Stimulated activated CD4-positive, alpha-beta T cell treated with anti-CD3 and anti-CD28 coated beads, Interleukin-2, amount 100 ng/mL, for 48 hours (primary cell): ENCODE measurements at places on chromosomes 13 and 19.

DNA sequence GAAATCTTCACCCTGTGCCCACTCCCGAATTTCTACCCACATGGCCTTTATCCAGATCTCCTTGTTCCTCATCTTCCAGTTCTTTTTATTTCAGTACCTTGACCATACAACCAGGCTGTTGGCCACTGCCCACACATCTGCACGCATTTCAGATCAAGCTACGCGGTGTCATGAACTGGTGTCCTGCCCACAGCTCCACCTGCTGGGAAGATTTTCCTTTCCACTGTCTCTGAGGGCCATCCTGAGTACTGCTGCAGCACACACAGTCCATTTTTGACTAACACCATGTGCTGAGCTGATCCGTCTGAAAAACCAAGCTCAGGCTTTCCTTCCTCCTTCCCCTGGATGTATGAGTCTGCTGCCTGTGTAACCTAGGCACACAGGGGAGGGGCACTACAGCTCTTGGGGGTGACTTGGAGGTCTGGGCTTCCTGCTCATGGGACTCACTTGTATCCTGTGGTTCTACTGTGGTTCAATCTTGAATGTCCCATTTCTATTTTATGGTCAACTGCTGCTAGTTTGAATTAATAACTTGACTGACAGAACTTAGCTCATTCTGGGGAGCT is 71.9 kb downstream of the WASF3 start:
- DNase-seq: no peak

- DNase-seq: no peak
Measured at GRCh38 chr13:23671377-23671776, 101.2 kb downstream of the TNFRSF19 start.

- no peak for DNase-seq
Measured at GRCh38 chr13:81493144-81493543, 1152.2 kb upstream of the SPRY2 start.

- no peak for DNase-seq
Measured at GRCh38 chr19:33580645-33581037, 41.1 kb upstream of the CHST8 start.

- no peak for DNase-seq
Measured at GRCh38 chr19:28313633-28314032, 899.3 kb downstream of the UQCRFS1 start.

- DNase-seq: no peak
Measured at GRCh38 chr19:6813659-6814058, 41.2 kb downstream of the VAV1 start.

- no peak for DNase-seq
Measured at GRCh38 chr13:100788540-100788939, 113.9 kb upstream of the TMTC4 start.

DNA sequence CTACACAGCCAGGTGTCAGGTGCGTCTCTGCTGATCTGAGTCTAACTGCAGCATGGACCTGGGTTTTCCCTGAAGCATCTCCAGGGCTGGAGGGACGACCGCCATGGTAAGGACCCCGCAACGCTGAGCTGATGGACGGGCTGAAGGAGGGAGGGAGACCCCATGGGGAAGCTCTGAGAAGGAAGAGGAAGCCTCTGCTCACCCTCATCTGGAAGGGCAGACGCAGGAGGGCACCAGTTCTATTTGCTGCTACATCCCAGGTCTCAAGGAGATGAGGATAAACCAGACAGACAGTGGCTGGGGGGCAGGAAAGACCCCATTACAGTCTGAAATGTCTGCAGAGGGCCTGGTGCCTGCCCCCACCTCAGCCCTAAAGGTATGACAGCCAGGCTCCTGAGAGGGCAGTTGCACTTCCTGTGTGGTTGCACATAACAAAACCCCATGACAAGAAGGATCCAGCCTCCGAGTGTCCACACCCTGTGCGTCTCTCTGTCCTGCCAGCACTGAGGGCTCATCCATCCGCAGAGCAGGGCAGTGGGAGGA is at the start of gene LILRA2:
Gene LILRA2 (plus strand): TSS at position 461 of the 543 bp plus-strand sequence. CDS start 89 bp downstream, outside the sequence.
- no peak for DNase-seq

DNA sequence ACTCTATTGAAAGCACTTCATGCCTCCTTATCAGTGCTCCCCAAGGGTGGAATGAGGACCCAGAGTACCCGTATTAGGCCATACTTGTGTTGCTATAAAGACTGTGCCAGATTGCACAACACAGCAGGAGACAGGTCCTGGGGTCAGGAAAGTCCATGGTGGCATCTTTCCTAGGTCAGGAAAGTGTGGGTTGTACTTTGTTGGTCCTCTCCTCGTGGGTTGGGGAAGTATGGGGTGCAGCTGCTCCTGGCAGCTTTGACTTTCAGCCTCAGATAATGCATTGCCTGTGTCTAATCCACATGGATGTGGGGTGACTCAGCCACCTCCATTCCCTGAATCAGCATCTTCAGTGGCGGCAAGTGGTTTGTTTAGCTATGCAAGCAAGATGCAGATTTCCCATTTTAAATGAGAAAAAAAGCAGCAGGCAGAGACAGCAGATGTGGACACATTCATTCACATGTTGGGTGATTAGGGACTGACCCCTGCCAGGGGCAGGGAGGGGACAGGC is 8.4 kb upstream of the CYP2B6 start:
- no peak for DNase-seq

GRCh38 chr13:75985132-75985531 is 349.0 kb downstream of the LMO7 start:
- no peak for DNase-seq

DNA sequence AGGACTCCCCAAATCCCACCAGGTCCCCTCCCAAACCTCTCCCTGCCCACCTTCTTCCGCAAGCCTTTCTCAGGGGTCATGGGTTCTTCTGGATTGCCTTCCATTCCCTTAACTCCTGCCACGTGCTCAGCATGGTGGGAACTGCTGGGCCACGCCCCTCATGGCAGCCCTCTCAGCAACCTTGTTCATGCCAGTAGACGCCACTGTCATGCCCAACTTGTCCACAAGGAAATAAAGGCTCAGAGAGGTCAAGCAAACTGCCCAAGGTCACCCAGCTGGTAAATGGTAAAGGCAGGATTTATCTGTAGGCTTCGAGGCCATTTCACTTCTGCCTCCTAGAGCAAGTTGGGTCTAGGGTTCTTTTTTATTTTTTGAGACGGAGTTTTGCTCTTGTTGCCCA is 10.9 kb downstream of the PRAM1 start:
- no peak for DNase-seq

- no peak for DNase-seq
Measured at GRCh38 chr13:101845245-101846020, 393.0 kb downstream of the ITGBL1 start.

DNA sequence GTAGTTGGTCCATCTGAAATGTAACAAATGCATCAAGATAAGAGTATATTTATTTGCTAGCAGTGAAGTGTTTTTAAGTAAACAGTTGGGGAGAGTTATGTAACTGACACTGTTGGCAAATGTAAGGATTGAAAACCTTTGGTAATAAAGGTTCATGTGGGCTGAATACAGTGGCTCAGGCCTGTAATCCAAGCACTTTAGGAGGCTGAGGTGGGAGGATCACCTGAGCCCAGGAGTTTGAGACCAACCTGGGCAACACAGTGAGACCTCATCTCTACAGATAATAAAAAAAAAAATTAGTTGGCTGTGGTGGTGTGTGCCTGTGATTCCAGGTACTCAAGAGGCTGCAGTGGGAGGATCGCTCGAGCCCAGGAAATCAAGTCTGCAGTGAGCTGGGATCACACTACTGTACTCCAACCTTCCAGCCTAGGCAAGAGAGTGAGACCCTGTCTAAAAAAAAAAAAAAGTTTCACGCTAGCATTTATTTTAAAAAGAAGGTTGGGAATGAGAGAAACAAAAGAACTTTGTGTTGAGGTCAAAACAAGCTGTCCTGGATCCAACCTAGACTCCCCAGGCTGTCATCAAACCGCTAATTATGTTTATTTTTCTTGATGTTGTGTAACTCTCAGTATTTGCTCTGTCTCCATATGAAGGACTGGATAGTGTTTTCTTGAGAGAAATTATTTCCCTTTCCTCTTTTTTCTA is 20.7 kb downstream of the SETDB2 start:
- no peak for DNase-seq

DNA sequence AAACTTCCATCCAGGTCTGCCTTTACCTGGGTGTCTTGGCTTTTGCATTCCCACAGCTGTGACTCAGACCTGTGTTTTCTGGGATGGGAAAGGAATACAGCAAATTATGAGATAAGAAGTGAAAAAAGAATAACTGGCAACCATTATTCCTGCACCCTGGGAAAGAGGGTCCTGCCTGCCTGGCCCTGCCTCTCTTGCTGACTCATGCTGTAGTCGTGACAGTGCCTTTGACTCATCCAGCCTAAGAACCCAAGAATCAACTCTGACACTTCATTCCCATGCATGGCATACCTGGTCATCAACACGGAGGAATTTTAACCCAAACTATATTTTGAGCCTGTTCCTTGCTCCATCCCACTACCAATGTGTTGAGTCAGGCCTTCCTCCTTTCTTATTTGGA is 185.4 kb upstream of the SERP2 start:
- no peak for DNase-seq

GRCh38 chr19:39927524-39928356 is 6.7 kb downstream of the FCGBP start:
- no peak for DNase-seq
